ENCODE measurements at places on chromosomes 12 and 14.

- no peak for DNase-seq
Measured at GRCh38 chr14:68805414-68805813, 12.5 kb upstream of the ZFP36L1 start.

DNA sequence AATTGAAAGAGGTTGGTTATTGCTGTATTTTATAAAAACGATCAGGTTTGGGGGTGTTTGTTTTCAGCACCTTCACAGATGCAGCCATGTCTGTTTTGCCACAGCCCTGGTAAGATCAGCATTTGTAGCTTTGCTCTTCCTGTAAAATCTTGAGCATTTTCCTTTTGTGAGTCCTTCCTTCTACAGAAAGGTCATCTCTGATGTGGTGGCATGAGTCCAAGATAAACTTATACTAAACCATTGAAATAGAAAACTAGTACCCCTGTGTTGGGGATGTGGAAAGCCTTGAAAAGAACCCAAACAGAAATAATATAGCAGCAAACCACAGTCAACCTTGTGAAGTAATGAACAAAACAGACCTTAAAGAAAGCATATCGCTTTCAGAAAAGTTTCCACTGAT lies 85.5 kb downstream of the TGFB3 start:
- no peak for DNase-seq

GRCh38 chr12:101745481-101745880 lies 6.2 kb upstream of the SYCP3 start:
- no peak for DNase-seq

- no peak for DNase-seq
Measured at GRCh38 chr14:54052696-54053385, 96.2 kb upstream of the BMP4 start.

DNA sequence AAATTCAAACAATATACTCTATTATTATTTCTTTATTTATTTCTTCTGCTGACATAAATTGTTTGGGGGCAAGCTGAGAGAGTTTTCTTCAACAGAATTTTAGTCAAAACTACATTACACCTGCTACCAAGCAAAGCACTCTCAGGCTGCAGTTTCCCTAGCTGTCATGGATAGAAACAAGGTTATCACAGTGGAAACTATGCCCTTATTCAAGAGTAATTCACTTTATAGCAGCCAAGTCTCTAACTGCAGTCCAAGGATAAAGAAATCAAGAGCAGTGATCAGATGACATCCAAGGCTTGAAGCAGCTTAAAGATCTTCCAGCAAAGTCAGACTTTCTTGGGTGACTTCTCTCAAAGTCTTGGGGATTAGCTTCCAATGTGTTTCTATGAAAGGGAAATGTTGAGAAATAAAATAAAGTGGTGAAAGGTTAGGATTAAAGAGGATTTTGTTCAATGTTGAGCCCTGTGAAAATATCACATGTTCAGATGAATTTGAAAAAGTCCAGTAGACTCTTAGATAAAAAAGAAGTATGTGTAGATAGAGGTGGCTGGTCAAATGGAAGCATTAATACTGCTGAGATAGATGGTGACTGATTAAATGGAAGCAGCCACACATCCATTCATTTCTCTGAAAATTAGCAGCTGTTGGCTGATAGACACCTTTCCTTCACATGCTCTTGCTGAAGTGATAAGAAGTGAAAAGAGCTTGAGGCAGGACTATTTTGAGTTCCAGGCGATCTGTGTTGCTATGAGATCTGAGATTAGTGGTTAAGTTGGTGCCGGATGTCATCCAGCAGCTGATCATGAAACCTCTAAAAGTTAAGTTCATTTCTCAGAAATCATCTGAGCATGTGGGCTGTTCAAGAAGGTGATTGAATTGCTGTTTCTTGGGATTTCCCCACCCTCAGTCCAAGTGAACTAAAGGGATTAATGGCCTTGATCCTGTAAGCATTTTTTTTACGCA lies 257.8 kb upstream of the BTG1 start:
- no peak for DNase-seq

- no peak for DNase-seq
Measured at GRCh38 chr12:121649819-121650353, 19.6 kb downstream of the MORN3 start.

DNA sequence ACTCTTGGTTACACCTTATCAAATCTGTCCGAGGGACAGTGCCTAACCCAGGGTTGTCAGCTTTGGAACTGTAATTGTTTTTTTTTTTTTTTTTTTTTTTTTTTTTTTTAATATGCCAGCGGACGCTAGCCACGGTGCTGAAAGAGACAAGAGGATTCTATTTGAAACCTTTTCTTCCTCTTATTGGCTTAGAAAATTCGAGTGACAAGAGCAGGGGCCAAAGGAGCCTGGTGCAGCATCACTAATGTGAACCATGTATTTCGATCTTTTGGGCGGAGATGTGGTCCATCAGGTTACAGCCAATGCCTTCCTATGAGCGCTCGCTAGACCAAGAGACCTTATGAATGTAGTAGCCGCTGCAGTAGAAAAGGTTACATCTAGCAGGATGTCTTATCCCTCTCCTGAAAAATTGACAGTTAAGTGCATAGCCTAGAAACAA lies 922 bp downstream of the PTPRR start:
- DNase-seq, result no peak

DNA sequence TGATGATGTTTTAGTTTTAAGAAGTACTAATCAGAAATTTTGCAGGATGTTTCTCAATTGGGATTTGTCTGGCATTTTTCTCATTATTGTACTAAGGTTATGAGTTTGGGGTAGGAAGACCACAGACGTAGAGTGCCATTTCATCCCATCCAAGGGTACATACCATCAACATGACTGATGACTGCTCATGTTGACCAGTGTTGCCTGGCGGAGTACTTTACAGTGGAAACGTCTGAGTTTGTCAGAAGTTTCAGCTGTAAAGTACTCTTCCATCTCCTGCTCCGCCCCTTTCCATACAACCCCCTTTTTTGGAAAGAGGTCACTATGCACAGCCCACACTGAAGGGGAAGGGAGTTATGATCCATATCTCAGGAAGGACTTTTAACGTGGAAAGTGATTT lies 74.2 kb downstream of the RCOR1 start:
- DNase-seq, result no peak

DNA sequence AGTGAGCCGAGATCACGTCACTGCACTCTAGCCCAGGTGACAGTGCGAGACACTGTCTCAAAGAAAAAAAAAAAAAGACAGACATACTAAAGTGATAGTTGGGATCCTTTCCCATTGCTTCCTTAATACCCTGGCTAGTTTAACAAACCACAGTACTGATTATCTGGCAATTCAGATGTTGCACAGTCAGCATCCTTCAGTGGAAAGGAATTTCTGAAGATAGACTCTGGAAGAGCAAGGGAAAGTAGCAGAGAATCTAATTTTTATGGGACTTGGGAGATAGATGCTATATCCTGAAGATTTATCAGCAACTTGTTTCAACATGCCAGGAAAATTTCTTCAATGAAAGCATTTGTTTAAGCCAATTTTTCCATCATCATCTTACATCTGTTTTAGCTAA lies 6.5 kb upstream of the PPFIBP1 start:
- DNase-seq, result no peak

- no peak for DNase-seq
Measured at GRCh38 chr12:121766290-121767039, 27.0 kb downstream of the RHOF start.

DNA sequence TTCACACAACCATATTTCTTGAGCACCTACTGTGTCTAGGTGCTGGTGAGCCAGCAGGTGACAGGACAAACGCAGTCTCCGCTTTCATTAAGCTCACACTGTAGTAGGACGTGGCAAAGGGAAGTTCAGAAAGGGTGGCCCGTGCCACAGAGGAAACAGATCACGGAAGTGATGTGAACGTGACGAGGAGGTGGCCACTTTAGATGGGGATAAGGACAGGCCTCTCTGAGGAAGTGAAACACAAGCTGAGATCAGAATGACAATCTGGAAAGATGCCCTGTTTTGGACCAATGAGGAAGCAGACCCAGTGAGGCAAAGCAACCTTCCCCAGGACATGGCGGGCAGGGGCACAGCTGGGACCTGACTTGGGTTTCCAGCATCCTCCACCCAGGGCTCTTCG lies 127.4 kb upstream of the PRMT8 start:
- DNase-seq, result no peak

DNA sequence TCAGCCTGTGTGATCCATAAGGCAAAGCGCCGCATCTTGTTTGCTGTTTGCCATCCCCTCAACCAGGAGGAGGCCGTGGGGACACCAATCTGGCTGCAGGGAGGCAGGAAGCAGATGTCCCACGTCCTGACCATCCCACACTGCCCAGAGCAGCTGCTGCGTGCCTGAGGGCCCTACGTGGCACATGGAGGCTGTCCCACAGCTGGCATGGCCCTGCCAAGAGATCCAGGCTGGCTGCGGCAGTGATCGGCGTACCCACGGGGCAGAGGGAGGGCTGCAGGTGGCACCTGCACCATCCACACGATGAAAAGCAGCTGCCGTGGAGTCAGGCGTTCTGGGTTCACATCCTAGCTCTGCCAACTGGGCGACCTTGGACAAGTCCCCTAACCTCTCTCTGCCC lies 42.0 kb downstream of the NCOR2 start:
- DNase-seq, result no peak

DNA sequence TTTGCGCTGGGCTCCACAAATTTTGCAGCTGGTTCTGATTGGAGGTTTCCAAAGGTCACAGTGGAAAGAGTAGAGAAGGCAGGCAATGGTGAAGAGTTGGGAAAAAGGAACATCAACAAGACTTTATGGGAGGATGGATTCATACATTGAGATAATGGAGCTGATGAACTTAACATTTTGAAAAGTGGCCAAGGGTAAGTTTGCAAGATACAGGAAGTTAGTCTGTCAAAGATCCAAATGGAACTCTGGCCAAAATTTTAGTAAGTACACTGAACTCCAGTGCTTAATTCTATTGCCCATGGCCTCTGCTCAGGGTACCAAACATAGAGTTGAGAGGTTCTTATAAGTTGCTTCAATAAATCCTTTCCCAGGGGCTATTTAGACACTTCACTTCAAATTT lies 15.6 kb downstream of the CCER1 start:
- DNase-seq, result no peak

GRCh38 chr12:121278169-121279070 lies 18.1 kb downstream of the CAMKK2 start:
- no peak for DNase-seq

GRCh38 chr14:50974118-50974517 lies 29.8 kb upstream of the PYGL start:
- no peak for DNase-seq

DNA sequence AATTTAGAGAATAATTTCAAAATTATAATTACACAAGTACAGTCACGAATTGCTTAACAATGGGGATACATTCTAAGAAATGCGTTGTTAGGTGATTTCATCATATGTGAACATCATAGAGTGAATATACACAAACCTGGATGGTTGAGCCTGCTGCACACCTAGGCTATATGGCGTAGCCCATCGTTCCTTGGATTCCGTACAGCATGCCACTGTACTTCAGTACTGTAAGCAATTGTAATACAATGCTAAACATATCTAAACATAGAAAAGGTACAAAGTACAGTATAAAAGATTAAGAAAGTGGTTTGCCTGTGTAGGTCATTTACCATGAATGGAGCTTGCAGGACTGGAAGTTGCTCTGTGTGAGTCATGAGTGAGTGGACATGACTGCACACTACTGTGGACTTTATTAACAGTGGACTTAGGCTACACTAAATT lies 286.2 kb downstream of the CACNA1C start:
- DNase-seq, result no peak

DNA sequence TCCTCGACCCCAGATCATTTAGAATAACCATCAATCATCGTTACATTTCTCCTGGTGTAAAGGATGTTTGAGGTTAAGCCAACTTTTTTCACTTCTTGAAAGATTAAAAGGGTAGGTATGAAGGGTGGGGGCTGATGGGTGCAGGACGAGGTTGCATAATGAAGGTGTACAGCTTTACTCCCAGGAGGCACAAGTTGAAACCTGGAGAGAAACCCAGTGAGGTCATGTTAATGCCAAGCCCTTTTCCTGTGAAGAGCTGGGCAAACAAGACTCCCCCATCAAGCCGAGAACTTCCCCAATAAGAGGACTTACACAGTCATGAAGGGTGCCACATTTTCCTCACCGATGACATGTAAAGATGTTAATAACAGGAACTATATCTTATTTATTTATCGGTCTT lies 84.3 kb downstream of the FZD10 start:
- no peak for DNase-seq

GRCh38 chr14:96735526-96735925 lies 61.7 kb upstream of the VRK1 start:
- no peak for DNase-seq

GRCh38 chr14:78974691-78975090 lies 804.5 kb downstream of the NRXN3 start:
- no peak for DNase-seq

DNA sequence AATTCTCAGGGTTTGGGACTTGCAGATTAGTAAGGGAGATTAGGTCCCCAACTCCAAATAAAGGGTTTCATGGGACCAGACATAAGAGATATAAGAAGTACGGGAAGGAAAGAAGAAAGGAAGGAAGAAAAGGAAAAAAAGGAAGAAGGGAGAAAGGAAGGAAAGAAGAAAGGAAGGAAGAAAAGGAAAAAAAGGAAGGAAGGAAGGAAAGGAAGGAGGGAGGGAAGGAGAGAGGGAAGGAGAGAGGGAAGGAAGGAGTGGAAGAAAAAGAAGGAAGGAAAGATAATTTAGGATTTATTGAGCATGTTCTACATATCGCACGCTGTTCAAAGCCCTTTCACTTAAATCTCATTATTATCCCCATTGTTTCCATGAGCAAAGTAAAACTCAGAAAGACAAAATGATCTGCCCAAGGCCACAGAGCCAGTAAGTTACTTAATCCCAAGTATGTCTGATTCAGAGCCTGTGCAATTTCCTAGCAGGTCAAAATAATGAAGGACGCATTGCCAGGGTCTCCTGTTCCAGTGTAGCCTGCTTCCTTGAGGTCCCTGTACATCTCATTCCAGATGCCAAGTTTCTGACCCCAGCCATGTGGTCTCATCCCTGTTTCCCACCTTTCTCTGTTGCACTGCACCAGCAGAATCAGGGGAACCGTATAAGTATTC lies 3.9 kb upstream of the HDAC7 start:
- no peak for DNase-seq

DNA sequence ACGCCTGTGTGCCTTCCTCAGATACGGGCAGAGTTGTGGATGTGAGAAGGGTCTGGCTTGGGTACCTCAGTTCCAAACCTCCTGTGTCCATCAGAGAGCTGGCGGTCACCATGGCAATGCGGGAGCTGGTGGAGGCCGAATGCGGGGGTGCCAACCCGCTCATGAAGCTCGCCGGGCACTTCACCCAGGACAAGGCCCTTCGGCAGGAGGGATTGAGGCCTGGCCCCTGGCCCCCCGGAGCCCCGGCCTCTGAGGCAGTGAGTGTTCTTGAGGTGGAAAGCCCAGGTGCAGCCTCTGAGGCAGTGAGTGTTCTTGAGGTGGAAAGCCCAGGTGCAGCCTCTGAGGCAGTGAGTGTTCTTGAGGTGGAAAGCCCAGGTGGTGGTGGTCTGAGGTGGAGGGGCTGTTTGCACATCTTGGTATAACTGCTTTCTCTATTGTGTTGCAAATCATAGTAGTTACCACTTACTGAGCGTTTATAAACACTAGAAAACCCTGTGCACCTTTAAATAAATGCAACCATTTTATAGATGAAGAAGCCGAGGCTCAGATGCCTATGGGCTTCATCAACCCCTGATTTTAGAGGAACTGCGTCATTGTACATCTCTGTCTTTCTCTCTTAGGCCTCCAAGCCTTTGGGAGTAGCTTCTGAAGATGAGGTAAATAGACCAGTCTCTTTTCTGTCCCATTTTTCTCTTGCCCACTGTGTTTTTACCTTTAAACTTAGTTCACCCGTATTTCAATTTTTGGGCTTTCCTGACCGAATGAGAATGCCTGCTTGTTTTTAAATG lies 976 bp downstream of the PEX5 start:
- no peak for DNase-seq

GRCh38 chr12:65025136-65025535 lies 96.0 kb downstream of the WIF1 start:
- no peak for DNase-seq

Data from stimulated activated CD4-positive, alpha-beta T cell treated with anti-CD3 and anti-CD28 coated beads, TNF-alpha, amount 100 ng/mL, for 4 hours (primary cell).